Stimulated activated CD8-positive, alpha-beta memory T cell treated with anti-CD3 and anti-CD28 coated beads, Interleukin-4, amount 100 ng/mL, for 1 hour (primary cell): ENCODE measurements at places on chromosomes 2 and 18.

GRCh38 chr18:7049951-7050350 lies 67.6 kb downstream of the LAMA1 start:
- no peak for DNase-seq

- DNase-seq, result no peak
Measured at GRCh38 chr2:26561918-26562810, 79.0 kb downstream of the CIB4 start.

DNA sequence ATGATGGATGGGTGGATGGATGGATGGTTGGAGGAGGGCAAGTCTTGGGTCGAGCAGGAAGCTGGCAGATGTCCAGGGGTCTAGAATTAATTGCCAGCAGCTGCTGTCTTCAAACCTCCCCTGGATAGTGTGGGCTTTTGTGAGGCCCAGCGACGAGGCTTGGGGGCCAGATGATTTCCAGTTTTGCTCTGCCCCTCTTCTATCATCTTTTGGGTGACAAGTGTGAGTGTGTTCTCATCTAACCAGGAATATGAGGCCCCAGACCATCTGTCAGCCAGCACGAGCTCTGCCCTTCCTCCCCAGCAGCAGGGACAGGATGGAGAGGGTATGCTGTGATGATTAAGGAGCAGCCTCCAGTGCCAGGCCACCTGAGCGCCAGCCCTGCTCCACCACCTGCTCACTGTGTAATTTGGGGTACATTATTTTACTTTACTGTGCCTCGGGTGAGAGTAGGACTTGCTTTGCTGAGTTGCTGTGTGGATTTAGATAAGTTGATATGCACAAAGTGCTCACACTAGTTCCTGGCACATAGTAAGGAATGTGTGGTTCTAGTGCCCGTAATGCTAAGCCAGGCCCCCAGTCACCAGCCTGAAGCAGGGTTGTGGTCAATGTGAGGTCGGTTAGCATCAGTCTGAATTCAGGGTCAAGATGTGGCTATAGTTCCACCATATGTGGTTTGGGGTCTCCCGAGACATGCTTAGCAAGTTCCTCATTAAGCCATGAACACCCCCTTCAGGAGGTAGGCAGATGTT lies 251.1 kb downstream of the CYP26B1 start:
- DNase-seq, result no peak

- no peak for DNase-seq
Measured at GRCh38 chr2:182897137-182897536, 30.7 kb upstream of the FRZB start.

DNA sequence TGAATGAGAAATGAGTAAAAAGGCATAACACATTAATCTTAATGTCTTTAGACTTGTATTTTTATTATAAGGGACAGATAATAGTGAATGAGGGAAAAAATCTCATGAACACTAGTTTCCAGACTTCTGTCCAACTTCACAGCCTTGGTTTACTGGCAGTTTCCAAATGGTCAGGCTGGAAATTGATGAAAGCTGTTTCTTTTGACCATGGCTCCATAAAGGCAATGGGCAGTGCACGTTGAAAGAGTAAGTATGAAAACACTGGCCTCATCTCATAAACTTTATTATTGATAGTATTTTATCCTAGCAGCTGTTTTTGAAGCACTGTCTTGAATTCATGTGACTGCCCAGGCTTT lies 23.1 kb downstream of the BCL2L11 start:
- no peak for DNase-seq

GRCh38 chr2:236916651-236917050 lies 169.0 kb upstream of the COPS8 start:
- no peak for DNase-seq

DNA sequence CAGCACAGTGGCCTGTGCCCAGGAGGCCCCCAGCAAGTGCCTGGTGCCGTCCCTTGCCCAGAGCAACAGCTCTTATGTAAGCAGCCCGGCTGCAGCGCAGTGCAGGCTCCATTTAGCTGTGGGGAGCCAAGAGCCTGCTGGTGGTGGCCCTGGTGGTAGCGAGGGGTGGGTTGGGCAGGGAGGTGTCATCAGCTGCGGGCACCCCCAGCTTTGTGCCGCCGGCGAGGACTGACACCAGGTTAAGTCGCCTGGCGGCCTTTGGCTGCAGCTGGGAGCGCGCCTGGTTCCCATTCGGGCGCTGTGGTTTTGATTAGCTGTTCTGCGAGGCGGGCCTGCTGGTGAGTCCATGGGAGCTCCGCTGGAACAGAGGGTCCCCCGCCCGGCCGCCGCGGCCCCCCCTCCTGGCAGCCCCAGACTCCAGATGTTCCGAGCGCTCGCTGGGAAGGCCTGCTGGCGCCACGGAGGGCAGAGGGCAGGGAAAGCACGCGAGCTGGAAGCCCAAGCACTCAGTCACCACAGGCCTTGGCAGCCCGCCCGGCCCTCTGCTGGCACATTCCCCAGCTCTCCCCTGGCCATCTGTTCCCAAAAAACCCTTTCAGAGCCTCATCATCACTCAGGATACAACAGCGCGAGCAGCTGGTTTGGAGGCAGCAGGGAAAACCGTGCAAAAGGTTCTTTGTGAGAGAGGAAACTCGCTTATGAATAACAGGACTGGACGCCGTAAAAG lies 18.4 kb downstream of the ATOH8 start:
- no peak for DNase-seq

- no peak for DNase-seq
Measured at GRCh38 chr18:24293254-24293653, 104.4 kb downstream of the OSBPL1A start.

- no peak for DNase-seq
Measured at GRCh38 chr2:218077464-218078216, 8.6 kb downstream of the RUFY4 start.

- DNase-seq, result no peak
Measured at GRCh38 chr18:39313992-39314391, 1748.4 kb upstream of the CELF4 start.

GRCh38 chr2:20985062-20985461 lies 58.8 kb downstream of the APOB start:
- DNase-seq, result no peak

- no peak for DNase-seq
Measured at GRCh38 chr2:232493701-232494474, 6.3 kb upstream of the ECEL1 start.

DNA sequence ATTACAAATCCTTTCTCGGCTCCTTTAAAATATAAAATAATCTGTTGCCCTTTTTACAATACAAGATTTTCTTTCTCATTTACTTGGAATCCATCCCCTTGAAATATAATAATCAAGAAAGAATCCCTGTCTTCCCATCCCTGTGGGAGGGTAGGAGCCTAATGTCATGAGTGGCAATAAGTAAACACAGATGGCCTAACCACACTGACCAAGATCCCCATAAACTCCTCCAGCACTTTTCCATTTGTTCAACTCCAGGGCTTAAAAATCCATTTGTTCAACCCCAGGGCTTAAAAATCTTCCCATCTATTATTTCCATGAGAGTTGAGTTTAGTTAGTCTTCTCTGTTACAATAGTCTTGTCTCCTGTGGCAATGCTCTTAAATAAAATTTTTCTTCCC lies 297.6 kb downstream of the CDH7 start:
- DNase-seq, result no peak

GRCh38 chr2:136057023-136057801 lies 60.7 kb downstream of the CXCR4 start:
- no peak for DNase-seq

GRCh38 chr2:177998996-177999395 lies 73.6 kb downstream of the PDE11A start:
- no peak for DNase-seq

DNA sequence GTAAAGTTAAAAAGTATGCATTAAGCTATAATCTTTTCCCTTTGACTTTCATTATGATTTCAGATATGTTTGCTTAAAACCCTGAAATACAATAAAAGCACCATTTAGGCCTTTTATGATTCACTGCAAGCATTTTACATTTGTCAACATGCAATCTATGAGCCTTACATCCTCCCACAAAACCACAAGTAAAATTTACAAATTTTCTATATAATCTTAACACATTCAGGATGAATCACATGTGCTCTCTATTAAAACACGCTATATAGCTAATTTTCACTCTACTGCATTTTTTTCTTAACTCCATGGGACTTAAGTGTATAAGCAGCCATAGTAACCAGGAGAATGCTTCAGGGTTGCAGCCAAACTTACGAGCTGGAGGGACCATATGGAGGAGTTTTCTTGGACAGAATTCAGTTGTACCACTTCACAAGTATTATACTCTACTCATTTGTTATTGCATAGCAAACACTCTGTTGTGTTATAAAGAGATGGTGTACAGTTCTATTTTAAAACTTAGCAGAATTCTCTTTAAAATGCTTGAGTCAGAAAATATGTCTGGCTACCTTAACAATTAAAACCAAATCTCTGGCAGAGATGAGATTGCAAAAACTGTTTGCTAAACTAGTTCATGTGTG lies 293.2 kb downstream of the ALK start:
- DNase-seq, result no peak

DNA sequence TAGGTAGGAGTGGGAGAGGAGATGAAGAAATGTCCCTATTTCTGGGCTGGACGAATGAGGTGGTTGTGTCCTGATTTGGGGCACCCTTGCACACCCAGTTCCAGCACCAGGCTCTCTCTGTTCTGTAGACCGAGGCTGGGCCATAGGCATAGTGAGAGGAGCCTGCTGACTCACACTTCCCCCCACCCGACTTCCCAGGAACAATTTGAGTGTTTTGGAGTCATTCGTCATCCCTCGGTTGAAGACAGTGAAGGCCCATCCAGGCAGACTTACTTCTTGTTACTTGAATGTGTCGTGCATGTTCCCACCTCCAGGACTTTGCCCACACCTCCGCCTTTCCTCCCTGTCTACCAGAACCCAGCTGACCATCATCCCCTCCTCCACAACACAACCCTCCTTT lies 179.1 kb downstream of the HAUS1 start:
- no peak for DNase-seq

- no peak for DNase-seq
Measured at GRCh38 chr2:66570471-66570870, 135.5 kb downstream of the MEIS1 start.

GRCh38 chr2:207819839-207820784 lies 50.4 kb upstream of the FZD5 start:
- DNase-seq, result no peak

DNA sequence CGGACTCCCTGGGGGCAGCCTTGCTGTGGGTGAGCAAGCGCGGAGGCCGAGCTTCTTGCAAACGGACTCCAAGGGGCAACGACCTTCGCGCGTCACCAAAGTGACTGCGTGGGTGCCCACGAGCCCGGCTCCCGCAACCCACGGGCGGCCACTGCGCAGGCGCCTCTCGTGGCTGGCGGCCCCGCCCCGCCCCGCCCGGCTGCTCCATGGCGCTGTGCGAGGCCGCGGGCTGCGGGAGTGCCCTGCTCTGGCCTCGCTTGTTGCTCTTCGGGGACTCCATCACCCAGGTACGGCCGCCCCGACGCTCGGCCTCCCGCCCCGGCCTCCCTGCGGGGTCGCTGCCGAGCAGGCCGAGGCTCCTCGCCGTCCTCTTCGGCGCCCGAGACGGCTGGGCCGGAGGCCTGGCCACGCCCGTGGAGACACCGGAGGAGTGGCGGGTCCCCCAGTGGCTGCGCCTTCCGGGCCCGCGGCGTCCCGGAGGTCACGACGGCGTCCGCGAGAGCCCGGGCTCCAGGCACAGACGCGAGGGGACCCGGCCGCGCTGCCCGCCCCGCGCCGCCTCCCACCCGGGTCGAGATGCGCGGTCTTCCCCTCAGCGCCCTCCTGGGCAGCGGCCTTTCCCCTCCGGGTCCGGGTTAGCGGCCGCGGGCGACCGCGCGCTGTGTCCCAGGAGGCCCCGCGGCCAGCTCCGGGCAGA lies at the start of gene IAH1:
Gene IAH1 (plus strand): TSS at position 191 of the 697 bp plus-strand sequence. CDS start 16 bp downstream, at position 207.
- peak; percentile 37 for DNase-seq

GRCh38 chr2:144233733-144234541 lies 286.0 kb downstream of the ZEB2 start:
- no peak for DNase-seq

GRCh38 chr2:101282980-101283379 lies 25.5 kb downstream of the RNF149 start:
- no peak for DNase-seq

- DNase-seq, result no peak
Measured at GRCh38 chr2:131077966-131078365, 15.3 kb downstream of the FAM168B start.

DNA sequence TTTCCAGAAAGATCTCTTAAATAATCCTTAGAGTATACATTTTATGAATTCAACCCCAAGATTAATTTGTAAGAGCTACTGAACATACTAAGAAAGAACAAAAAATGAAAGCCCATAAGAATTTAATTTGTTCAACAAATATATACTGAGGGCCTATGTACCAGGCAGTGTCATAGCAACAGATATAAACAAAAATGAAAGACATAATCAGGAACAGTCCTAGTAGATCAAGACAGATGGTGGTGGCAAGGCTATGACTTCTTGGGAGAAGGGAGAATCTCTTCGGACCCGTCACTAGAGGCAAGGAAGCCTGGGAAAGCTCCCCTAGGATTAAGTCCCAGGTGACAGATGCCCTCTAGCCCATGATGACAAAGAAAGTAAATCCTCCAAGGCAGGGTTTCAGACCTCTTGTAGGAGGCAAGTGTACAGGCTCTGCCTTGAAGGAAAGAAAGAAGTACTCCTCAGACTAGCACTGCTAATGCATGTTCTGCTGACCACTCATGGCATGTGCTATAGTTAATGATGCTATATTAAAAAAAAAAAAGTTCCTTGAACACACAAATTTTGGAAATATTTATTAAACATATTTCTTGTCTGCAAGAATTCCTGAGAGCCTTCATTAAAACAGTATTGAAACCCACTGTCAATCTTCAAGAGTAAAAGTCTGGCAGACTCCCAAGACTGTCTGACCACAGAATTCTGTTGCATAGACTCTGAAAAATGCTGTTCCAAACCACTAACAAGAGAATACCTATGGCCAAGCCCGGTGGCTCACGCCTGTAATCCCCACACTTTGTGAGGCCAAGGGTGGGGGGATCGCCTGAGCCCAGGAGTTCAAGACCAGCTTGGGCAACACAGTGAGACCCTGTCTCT lies 31.5 kb downstream of the NOL10 start:
- DNase-seq, result no peak

DNA sequence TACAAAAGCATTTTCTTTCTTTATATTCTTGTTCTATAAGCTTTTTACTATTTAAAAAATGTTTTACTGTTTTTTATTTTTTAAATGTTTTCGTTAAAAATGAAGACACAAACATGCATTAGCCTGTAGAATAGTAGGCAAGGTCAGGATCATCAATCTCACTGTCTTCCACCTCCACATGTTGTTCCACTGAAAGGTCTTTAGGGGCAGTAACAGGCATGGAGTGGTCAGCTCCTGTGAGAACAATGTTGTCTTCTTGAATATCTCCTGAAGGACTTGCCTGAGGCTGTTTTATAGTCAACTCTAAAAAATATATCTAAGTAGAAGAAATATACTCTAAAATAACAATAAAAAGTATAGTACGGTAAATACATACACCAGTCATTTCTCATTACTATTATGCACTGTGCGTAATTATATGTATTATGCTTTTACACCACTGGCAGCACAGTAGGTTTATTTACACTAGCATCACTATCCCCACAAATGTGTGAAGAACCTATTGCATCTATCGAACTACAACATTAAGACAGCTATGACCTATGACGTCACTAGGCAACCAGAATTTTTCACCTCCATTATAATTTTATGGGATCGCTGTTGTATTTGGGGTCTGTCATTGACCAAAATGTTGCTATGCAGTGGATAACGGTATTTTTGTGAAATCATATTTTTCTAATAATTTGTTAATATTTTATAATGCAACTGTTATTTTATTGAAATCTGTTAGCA lies 764.3 kb downstream of the METTL4 start:
- DNase-seq, result no peak

- DNase-seq, result no peak
Measured at GRCh38 chr2:47867205-47867604, 39.1 kb downstream of the FBXO11 start.

- no peak for DNase-seq
Measured at GRCh38 chr18:76602191-76602590, 107.1 kb upstream of the ZNF516 start.
